ENCODE measurements at places on chromosomes 3 and 15. TPM values are rescaled to one million over a fixed set of nuclear protein-coding genes. Genes with fewer than 3 reads are reported as not detected.

CORO2B gene
- total RNA-seq = 14.1 TPM

CLDN1 gene
- total RNA-seq = 1.1 TPM

DNA sequence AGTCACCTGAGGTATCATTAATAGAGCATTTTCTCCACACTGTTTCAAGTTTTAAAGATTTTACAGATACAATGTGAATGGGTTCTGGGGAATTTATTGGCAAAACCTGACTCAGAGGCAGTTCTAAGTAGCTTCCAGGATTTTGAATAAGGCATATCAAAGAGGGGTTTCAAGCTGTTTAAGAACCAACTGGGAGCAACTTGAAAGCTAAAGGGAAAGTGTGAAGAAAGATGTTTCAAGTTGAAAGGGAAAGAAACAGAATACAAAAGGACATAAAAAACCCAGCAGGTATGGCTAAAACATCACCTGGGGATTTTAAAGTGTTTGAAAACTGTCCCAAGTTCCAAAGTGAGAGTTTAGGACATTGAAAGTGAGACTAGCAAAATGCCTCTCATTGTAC, 17.8 kb upstream of the SERPINI2 start:
- DNase-seq = no peak

GRCh38 chr3:184717399-184717983, 5.6 kb upstream of the MAGEF1 start:
- DNase-seq = no peak

- DNase-seq = no peak
These were observed 13.0 kb upstream of the APOD start for GRCh38 chr3:195596765-195597171.

DNA sequence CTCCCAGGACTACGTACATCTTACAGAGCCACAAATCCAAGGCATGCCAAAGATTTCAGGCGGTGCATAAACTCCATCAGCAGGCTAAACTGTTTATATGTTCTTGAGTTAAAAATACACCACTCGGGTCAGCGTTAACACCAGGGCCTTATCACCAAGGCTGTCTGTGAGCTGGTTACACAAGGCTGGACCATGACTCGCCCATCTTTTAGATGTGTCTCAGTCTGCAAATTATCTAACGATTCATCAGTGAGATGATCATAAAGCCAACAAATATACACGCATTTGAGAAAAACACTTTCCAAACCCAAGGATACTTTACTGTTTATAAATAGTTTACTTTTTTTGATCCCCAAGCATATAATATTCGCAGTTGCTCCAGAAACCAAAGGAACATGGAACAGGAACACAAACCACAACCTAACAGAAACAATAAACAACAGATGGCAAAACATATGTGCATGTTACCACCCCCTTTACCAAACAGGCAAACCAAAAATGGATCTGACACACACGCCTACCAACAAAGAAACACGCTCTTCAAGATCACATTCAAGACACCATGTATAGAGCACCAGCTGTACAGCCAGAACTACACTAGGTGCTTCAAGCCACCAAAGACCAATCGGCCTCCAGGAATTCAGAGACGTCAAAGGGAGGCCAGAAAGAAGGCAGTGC, 15.4 kb downstream of the LRIG1 start:
- DNase-seq = no peak

DNA sequence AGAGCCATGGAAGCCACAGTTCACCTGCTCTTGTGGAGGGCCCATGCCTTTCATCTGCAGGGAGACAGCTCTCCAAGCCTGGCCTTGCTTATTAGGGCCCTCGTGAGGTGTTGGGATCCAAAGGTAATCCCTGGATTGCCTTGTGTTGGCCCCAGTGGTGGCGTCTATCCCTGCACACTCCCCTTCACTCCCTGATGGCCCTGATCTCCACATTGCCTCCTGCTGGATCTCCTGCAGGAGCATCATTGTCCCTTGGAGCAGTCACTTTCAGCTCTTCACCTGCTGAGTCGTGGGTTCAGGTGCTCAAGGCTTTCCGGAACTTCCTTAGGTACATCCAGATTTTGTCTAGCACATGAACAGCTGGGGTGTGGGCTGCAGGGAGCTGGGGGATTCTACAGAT, 7.0 kb downstream of the PPCDC start:
- no peak for DNase-seq

- DNase-seq = no peak
These were observed 18.1 kb downstream of the MCF2L2 start for GRCh38 chr3:183410280-183410679.

- DNase-seq = peak; percentile 84
These were observed 27.2 kb downstream of the MRPL46 start for GRCh38 chr15:88440021-88440420.

DNA sequence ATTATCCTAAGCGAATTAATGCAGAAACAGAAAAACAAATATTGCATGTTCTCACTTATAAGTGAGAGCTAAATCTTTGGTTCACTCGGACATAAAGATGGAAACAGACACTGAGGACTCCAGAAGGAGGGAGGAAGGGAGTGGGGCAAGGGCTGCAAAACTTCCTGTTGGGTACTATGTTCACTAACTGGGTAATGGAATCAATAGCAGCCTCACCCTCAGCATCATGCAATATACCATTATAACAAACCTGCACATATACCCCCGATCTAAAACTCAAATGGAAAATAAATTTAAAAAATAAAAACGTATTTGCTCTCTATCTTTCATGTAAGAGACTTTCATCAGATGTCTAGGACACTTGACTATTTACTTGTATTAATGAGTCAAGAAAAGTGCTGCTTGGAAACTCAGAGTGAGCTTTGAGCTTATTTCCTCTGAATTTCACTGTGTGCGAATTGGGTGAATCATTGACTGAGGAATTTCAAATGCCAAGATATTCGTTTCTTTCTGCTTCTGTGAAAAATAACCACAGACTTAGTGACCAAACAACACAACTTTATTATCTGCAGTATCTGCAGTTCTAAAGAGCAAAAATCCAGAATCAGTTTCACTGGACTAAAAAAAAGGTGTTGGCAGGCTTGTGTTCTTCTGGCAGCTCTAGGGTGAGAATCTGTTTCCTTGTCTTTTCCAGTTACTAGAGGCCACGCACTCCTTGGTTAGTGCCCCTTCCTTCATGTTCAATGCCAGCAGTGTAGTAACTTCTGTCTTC, 18.4 kb downstream of the TM4SF18 start:
- DNase-seq = peak; percentile 85
